H4 (cell line): ENCODE measurements at places on chromosomes 11 and 22. TPM values are rescaled to one million over a fixed set of nuclear protein-coding genes. Genes with fewer than 3 reads are reported as not detected.
A peak's percentile ranks its signal among the peaks of the same experiment; 100 is the strongest.

DNA sequence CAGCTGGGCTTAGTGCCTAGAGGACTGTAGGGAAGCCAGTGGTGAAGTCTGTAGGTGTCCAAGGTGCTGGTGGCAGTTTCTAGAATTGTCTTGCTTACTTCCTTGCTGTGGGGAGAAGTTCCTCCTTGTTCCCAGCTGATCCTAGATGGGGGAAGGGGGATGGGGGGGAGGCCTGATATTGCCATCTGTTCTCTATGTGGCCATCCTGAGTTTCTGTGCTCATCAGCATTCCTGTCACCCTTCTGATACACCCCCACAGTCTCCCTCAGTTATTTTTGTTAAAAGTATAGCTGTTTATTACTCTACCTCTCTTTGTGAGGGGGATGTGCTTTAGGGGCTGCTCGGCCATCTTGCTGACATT is 36.5 kb downstream of the MADD start:
- DNase-seq: no peak

GRCh38 chr11:122681070-122681469 is 25.5 kb downstream of the UBASH3B start:
- no peak for DNase-seq

DNA sequence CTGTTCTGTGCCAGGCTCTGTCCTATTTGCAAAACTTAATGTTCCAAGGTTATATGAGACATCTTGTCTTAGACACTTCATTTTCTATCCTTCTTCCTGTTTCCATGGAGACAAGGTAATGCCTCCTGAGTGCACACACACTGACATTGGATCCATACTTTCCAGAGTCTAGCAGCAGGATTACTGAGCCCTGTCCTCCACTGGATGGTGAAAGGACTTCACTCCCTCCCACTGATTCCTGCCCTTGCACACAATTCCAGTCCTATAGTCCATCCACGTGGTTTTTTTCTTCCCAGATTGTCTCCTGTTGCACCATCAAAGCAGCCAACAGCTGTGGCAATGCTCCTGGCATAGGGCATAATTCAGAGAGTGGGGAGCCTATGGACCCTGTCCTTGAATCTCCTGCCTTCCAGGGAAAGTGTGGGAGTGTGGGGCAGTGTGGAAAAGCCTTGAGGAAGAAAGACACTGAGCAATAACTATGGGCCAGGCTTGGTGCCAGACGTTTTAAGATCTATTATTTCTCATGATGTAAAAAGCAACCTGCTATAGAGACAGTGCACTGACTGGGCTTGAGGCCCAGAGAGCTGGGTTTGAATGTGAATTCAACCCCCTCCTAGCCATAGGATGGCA is 31.3 kb downstream of the SERPINH1 start:
- no peak for DNase-seq

DNA sequence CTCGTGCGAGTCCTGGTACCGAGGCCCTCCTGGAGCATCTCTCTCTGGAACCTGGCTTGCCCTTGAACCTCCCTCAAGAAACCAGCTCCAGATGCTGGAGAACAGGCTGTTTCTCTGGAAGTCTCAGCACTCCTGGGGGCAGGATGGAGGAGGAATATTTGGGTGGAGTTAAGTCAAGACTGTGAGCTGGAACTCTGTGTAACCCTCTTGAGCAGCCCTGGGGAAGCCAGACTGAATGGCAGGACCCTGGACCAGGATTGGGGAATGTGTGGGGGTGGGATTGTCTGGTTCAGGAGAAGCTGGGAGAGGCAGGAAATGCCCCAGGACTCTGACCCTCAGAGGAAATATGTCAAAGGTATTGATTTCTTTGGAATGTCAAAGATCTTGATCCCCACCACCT is 7.7 kb downstream of the CREB3L1 start:
- no peak for DNase-seq

GRCh38 chr11:116772443-116773202 is at the start of gene BUD13:
Gene BUD13, minus strand, starts transcription at chr11:116772987. Its CDS starts 23 bp downstream, at chr11:116772964.
- peak; percentile 77 for DNase-seq

DNA sequence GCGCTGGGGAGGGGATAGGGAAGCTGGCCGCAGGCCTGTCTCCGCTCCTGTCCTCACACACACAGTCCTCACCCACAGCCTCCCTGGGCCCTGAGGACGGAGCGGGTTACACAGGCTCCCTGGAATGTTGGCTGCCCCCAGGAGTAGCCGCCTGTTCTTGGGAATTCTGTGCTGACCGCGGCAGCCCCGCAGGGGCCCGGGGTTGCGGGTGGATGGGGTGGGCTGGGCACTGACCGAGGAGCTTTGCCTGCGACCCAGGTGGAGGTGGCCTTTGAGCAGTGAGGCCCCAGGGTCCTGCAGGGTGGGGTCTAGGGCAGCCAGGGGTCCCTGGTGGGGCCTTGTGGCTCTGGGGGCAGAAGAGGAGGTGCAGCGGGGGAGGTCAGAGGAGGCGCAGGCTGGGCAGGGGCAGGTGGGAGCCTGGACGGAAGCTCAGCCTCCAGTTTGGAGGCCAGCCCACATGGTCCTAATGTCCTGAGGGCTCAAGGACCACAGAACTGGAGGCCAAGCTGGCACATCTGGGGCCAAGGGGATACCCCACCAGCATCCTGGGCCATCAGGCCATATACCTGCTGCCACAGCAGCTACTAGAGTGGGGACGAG is 6.6 kb upstream of the MRGPRG start:
- DNase-seq: no peak

GRCh38 chr22:35634015-35634414 is 14.2 kb upstream of the APOL6 start:
- no peak for DNase-seq

GRCh38 chr22:39593066-39593930 is 22.7 kb downstream of the CACNA1I start:
- peak; percentile 21 for DNase-seq

- DNase-seq: peak; percentile 75
These were observed 380.7 kb downstream of the MN1 start for GRCh38 chr22:27420817-27421361.

DNA sequence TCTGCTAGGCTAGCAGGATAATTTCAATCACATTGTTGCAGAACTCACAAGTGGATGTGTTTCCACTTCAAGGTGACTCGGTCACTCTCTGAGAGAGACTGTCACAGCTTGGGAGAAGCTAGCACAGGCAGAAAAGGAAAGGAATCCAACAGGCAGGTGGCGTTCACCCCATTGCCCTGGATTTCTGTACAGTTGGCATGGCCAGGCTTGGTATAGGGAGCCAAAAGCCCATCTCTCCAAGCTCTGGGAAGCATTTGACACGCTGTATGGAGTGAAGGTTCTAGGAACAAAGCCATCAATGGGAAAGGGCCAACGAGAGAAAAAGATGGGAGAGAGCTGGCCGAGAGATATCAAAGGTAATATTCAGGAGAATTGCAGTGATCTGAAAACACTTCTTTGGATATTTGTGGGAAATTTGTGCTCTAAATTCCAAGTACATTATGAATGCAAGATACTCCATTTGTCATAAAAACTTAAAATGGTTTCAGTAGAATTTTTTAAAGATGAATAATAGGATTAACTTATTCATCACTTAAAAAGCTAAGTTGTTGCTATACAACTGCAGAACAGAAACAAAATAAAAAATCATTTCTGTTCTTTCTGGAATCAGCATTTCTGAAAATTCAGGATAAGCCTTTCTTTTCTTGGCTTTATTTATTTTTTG is 223.5 kb upstream of the NTM start:
- no peak for DNase-seq

- no peak for DNase-seq
These were observed 786.8 kb downstream of the FAM181B start for GRCh38 chr11:81946831-81947230.

Gene PTPN5
- total RNA-seq: not detected in 2 replicates

Gene TOM1
- 29.8 and 49.1 TPM in 2 replicates for total RNA-seq

Gene RAC2
- total RNA-seq: 15.5 and 20.9 TPM in 2 replicates

Gene DKK3
- 129 and 161 TPM in 2 replicates for total RNA-seq
